ENCODE measurements at places on chromosomes 4 and X.

GRCh38 chr4:74934016-74934831 lies 1.3 kb downstream of the PARM1 start:
- peak; percentile 61 for DNase-seq

- no peak for DNase-seq
Observed at GRCh38 chrX:124476562-124476961, 130.2 kb downstream of the SH2D1A start.

DNA sequence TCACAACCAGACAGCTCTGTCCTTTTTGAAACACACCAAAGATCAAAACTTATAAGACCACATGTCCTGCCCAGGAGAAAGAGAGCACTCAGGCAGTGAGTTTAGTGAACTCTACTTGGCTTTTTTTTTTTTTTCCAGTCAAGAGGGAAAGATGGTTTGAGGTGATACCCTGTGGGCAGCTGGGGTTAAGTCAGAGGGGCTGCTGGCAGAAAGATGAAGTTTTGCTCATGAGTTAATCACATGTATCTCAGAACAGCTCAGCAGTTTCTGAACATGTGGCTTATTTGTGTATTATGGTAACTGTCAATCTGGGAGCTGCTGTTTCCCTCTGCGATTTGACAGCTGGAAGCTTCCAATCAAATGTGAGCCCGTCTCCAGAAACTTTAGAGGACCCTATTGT lies 56.4 kb upstream of the MAP3K15 start:
- no peak for DNase-seq

DNA sequence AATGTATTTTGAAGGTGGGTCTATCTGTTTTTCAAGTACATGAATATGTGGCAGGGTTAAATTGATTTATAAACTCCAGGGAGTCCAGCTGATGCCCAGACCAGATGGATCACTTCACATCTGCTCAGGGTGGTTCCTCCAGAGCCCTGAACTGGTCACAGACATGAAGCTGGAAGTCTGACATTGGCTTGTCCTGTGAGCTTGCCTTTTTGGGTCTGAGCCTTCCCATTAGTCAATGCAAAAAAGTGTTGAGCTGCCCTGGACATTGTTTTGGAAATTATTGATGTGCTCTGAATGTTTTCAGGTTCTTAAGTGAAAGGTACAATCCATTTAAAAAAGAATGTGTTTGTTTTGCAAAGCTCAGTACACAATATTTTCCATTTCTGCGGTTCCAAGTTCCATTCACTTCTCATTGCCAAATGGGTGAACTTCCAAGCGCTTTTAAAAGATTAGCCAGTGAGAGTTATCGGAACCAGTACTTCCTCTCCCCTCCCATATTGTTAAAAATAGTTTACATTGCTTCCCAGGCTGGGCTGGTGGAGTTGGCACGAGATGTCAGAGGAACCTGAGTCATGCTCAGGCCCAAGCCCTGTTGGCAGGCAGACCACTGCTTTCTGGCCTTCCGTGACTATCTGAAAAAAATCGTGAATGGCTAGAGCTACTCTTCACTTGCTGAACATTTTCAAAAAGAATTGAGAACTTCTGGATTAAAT lies 52.1 kb downstream of the PDGFRA start:
- DNase-seq, result peak; percentile 89

DNA sequence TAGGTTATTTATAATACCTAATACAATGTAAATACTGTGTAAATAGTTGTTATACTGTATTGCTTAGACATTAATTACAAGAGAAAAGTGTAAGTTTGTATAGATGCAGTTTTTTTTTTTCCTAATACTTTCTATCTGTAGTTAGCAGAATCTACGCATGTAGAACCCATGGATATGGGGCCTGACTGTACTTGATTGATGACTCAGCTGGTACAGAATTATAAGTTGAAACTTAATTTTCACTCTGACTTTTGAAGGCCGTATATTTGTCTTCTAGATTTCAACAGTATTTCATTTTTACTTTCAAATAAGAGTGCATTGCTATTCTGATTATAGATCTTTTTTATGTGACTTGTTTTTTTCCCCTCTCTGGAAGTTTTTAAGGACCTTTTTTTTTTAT lies 30.8 kb upstream of the NDUFC1 start:
- DNase-seq, result no peak

GRCh38 chr4:56261027-56261426 lies 126.3 kb downstream of the AASDH start:
- DNase-seq, result no peak

DNA sequence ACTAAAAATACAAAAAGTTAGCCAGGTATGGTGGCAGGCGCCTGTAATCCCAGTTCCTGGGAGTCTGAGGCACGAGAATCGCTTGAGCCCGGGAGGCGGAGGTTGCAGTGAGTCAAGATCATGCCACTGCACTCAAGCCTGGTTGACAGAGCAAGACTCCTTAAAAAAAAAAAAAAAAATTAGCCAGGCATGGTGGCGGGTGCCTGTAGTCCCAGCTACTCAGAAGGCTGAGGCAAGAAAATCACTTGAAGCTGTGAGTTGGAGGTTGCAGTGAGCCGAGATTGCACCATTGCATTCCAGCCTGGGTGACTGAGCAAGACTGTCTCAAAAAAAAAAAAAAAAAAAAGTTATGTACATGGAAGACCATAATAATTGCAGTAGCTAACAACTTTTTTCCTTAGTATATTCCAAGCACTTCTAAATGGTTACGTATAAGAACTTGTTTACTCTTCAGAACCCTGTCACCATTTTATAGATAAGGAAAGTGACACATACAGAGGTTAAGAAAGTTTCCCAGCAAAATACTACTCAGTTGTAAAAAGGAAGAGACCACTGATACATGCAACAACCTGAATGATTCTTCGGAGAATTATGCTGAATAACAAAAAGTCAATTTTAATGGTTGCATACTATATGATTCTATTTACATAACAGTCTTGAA lies 24.5 kb downstream of the RUFY3 start:
- DNase-seq, result no peak

DNA sequence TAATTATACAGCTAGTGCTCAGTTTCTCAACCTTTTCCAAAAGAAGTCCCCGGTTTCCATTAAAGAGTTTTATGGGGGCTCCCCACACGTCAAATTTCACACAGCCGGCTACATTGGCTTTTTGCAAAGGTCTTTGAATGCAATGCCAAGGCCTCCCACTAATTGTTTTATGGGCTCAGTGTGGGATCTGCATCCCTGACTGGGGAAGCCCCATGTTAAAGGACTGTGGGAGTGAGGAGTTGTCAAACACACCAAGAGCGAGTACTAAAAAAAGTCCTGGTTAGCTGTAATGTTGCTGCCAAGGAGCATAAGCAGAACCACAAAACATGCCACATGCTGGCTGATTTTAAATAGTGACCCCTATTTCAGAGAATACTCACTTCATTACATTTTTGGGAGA lies 162.6 kb downstream of the BMPR1B start:
- no peak for DNase-seq

DNA sequence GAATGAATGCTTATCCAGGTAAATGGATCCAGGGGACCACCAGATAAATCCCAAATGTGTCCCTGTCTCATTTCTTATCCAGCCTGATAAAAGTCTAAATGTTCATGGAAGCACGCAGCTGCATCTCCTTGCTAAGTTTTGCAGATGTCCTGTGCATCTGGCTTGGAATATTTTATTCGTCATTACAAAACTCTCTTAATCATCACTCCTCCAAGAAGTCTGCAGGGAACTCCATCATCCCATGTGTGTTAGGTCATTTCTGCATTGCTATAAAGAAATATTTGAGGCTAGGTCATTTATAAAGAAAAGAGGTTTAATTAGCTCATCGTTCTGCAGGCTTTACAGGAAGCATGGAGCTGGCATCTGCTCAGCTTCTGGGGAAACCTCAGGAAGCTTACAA lies 297.2 kb downstream of the HS3ST1 start:
- no peak for DNase-seq

GRCh38 chr4:109368661-109369060 lies 65.0 kb upstream of the SEC24B start:
- DNase-seq, result no peak

- DNase-seq, result no peak
Observed at GRCh38 chr4:101651778-101652177, 138.8 kb upstream of the BANK1 start.

DNA sequence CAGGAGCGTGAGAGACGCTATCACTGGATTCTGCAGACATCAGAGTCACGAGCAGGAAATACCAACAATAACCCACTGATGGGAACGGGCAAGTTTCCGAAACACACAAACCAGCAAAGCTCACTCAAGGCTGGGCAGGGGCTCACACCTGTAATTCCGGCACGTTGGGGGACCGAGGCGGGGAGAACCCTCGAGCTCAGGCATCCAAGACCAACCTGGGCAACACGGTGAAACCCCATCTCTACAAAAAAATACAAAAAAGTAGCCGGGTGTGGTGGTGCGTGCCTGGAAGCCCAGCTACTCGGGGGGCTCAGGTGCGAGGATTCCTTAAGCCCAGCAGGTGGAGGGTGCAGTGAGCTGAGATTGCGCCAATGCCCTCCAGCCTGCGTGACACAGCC lies 17.2 kb upstream of the GTPBP6 start:
- peak; percentile 20 for DNase-seq

DNA sequence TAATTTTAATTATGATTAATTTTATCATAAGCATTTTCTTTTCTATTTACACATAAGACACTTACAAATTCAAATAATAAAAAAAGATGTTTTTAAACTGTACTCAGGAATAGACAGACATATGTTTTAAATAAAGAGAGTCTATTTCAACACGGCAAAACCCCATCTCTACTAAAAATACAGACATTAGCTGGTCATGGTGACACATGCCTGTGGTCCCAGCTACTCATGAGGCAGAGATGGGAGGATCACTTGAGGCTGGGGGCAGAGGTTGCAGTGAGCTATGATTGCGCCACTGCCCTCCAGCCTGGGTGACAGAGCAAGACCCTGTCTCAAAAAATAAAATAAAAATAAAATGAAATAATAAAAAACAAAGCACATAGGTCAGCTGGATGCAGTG lies 14.8 kb downstream of the FAM9B start:
- DNase-seq, result no peak

GRCh38 chr4:89556601-89557305 lies 249.2 kb upstream of the GPRIN3 start:
- no peak for DNase-seq

GRCh38 chrX:68659786-68660185 lies 12.3 kb downstream of the STARD8 start:
- no peak for DNase-seq
